Cardiac septum (tissue), 1 donor: ENCODE measurements at places on chromosomes 5 and 9. TPM values are rescaled to one million over a fixed set of nuclear protein-coding genes. Genes with fewer than 3 reads are reported as not detected.

- DNase-seq, result no peak
Observed at GRCh38 chr5:74643111-74643562, 2.6 kb upstream of the ENC1 start.

DNA sequence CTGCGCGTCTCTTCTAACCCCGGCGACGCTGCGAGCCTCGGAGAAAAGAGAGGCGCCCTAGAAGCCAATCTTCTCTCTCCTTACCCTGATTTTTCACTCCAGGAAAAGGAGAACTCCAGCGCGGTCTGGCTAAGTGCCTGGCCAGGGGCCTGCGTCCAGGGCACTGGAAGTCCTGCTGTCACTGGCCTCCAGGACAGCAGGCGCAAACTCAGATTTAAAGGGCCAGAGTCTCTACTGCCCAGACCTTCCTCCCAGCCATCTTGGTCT lies 553 bp upstream of the FOXB2 start:
- DNase-seq, result no peak

Gene WDR5
- total RNA-seq, result 16.6 TPM

Gene GABRA1
- total RNA-seq, result not detected

Gene PCDHA1
- 0.08 TPM for total RNA-seq

GRCh38 chr5:82584631-82585030 lies 306.5 kb upstream of the RPS23 start:
- DNase-seq, result no peak

Gene ARHGEF37
- 15.8 TPM for total RNA-seq

- no peak for DNase-seq
Observed at GRCh38 chr5:63401436-63402046, 560.7 kb downstream of the HTR1A start.

DNA sequence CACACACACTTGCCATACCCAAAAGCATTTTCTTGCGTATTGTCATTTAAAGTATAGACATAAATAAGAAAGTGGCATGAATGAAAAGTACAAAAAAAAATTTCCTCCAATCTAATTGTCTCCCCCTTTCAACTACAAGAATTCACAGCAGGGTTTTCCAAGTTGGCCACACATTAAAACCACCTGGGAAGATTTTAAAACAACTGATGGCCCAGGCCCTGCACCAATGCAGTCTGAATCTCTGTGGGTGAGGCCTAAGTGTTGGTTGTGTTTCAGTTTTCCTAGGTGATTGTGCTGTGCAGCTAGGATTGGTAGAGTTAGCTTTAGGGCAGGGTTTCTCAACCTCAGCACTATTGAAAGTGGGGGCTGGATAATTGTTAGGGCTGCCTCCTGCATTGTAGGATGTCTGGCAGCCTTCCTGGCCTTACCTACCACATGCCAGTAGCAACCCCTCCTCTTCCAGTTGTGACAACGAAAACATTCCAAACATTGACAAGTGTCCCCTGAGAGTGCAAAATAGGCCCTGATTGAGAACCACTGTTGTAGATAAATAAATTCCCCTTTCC lies 337.1 kb downstream of the KIAA0825 start:
- DNase-seq, result no peak

DNA sequence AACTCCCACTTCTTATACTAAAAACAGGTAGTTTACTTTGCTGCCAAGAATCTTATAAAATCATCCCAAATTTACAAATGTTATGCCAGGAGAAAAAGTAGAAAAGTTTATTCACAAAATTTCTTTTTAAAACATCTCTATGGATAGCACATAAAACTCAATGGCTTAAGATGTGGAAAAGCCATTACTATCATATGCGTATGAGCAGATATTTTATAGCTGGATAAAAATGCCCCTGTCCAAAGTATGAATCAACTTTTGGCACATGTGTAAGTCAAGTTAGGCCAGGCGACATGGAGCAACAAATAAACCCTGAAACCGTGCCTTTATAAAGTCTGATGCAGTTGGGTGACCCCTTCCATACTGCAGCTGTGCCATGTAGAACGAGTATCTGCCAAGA lies 38.6 kb upstream of the FBP1 start:
- DNase-seq, result no peak

Gene SPAG8
- 3.5 TPM for total RNA-seq

GRCh38 chr5:143581649-143582048 lies 178.2 kb upstream of the NR3C1 start:
- no peak for DNase-seq

- no peak for DNase-seq
Observed at GRCh38 chr9:108636013-108636412, 219.8 kb downstream of the ACTL7B start.

DNA sequence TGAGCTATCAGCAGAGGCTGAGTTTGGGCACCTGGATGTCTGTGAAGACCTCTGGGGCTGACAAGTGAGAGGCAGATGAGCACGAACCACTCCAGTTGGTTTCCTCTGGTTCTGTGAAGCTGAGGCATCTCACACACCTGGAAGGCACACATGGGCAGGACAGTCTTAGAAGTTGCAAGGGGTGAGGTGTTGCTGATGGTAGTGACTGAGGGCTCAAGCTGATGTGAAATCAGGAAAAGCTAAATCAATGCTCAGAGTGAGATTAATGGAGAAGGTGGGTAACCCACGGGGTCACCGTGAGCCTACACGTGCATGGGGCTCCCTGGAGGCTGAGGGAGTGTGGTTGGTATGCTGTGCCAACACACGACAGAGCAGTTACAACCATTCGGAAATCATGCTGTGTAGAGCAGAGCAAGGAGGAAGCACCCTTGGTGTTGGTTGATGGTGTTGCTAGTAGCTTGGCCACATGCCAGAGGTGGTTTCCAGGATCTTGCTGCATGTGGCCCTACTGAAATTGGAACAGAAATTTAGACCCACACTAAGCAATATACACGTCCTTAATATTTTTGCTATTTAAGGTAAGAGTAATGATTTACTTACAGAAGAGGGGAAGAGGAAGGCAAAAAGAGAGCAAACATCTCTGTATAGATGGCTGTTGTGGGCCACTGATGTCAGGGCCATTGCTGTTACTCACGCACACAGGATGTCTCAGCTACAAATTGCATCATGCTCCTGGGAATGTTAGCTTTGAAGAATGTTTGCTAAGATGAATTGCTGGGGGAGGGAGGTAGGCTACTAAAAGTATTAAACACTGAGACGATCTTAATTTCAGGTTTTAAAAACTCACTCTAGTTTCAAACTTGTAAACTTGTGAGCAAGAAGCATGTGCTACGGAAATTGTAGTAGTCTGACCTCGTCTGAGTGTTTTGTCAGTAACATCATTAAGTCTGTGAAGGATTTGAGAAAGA lies 170.5 kb downstream of the ARHGEF28 start:
- no peak for DNase-seq

GRCh38 chr5:62214701-62215100 lies 91.3 kb upstream of the KIF2A start:
- DNase-seq, result no peak

DNA sequence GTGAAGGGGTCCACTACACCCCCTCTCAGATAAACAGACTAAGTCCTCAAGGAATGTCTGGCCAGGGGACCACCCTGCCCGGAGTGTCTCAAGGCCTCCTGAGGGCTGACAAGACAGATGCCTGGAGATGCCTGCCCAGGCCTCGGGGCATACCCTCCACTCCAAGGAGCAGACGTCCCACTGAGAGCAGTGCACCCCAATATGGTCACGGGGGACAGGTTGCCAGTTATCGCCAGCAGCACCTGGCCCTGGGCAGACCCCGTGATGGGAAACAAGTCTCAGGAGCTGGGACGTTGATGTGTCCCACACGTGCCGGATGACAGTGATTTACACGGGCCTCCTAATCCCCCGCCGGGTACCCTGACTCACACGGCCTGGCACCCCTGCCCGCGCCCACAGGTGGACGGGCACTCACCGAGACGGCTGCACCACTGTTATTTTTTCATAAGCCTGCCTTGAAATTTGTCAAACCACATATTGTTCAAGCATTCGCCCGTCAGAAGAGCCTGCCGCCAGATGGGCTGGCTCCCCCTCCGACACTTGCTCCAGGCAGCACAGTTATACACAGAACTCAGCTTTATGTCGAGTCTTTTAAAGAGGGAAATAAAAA lies 43.9 kb downstream of the BARX1 start:
- no peak for DNase-seq

Gene GFRA3
- 0.48 TPM for total RNA-seq

DNA sequence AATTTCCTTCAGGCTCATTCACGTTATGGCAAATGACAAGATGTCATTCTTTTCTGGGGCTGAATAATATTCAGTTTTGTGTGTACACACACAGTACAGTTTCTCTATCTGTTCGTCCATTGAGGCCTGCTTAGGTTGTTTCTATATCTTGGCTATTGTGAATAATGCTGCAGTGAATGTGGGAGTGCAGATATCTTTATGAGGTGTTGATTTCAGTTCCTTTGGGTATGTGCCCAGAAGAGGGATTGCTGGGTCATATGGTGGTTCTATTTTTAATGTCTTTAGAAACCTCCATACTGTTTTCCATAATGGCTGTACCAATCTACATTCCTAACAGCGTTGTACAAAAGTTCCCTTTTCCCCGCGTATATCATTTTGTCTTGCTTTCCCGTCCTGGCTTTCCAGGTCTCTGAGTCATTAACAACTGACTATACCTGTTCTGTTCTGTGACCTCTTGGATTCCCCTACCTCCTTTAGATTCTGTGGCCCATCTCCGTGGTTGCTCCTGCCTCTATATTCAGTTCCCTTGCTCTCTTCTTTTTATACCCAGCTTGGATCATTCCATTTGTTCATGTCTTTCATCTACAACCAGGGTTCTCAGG lies 6.8 kb downstream of the SNX30 start:
- no peak for DNase-seq

Gene LOX
- total RNA-seq, result 6.8 TPM

DNA sequence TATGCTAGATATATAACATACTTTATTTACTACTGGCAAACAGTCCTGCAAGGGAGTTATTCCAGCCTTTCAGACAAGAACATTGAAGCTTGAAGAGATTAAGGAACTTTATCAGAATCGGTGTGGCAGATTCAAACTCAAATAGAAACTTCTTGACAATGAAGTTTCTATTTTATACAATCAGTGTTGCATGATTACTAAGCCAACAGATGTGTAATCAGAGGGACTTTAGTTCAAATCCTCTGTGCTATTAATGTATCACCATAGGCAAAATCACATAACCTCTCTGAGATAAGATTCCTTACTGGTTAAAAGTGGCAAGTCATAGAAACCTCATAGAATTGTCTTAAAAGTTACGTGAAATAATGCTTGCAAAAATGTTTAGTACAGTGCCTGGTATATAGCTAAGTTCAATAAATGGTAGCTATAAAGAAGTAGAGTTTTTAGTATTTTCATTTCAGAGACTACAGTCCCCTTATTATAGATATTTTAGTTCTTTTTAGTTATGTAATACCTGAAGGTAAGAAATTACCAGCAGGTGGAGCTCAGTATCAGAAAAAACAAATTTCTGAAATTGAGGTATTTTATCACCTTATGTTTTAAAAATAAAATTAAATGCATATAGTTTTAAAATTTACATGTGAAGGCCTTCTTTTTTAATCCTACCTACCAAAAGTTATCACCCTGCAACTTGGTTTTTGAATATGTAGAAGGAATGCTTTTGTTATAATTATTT lies 172.1 kb downstream of the FER start:
- no peak for DNase-seq
